ENCODE measurements at places on chromosomes 2 and 18.

DNA sequence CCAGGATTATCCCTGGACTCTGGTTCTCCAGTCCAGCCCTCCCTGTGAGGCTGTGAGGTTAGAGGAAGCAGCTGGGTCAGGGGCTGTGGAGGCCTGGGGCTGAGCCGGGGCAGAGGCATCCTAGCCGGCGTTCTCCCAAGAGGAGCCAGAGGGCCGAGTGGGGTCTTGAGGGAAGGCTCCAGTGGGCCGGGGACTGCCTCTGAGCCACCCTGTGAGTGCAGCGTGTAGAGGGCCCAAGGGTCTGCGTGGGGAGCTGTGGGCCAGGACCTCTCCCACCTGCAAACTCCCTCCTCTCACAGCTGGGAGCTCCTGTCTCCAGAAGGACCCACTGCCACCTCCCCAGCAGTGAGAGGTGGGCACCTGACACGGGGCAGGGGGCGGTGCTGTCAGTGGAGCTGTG is 41.0 kb downstream of the GLI2 start:
- DNase-seq, result no peak

- DNase-seq, result no peak
These were observed 93.9 kb downstream of the EVA1A start for GRCh38 chr2:75466708-75467311.

- no peak for DNase-seq
These were observed 78.3 kb downstream of the TAF4B start for GRCh38 chr18:26304511-26304910.

DNA sequence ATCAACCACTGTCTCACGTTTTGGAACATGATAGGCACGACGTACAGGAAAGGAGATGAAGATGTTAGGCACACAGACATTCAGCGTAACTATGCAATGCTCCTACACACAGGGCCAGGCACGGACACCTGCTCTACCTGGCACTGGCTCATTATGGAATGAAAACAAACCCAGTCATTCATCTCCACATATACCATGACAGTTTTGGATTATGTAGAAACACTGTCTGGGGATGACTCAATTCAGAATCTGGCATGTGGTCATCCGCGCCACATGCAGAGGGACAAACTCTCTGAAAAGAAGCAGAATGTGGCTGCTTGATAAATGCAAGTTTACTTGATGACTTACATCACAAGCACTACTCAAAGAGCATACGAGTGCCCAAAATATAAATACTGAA is 29.5 kb upstream of the NFU1 start:
- no peak for DNase-seq

GRCh38 chr2:169095621-169096105 is 26.3 kb downstream of the DHRS9 start:
- no peak for DNase-seq

DNA sequence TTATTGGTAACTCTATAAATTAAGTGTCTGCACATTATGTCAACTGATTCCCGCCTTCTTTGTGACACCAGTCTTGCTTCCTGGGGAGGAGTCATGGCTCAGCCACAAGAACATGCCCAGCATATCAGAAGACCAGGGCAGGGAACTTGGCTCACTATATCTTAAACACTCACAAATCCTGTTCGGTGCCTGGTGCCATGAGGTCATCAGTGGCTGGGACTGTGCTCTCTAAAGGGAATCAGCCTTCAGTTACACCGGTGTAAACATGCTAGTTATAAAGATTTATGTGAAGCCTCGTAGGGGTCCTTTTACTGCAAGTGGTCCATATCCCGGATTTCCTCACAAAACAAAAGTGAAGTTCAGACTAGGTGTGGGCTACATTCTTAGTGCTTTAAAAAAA is 73.1 kb upstream of the ZNF521 start:
- DNase-seq, result no peak

GRCh38 chr18:60246606-60247005 is 126.0 kb downstream of the MC4R start:
- no peak for DNase-seq
